Stimulated activated CD8-positive, alpha-beta memory T cell treated with anti-CD3 and anti-CD28 coated beads, Interleukin-4, amount 100 ng/mL, for 1 hour (primary cell): ENCODE measurements at places on chromosomes 2 and 18.

DNA sequence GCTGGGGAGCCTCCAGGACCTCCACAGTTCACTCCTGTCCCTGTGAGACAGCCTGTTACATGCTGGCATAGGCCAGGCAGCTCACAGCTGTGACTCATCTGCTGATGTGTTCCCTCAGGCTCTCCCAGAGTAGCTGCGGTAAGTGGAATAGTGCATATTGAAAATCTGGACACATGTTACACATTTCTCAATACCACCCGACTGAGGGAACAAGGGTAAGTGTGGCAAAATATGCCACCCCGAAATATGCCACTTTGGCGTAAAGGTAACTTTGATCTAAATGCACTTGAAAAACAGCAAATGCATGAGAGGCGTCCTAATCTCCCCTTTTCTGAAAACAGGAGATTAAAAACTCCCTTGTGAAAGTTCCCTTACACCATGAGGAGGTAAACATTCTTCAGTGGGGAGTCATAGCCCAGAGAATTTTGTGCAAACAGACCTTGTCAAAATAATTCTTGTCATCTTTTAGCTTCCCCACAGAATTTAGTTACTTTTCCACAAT lies 557.9 kb downstream of the CCDC85A start:
- no peak for DNase-seq

DNA sequence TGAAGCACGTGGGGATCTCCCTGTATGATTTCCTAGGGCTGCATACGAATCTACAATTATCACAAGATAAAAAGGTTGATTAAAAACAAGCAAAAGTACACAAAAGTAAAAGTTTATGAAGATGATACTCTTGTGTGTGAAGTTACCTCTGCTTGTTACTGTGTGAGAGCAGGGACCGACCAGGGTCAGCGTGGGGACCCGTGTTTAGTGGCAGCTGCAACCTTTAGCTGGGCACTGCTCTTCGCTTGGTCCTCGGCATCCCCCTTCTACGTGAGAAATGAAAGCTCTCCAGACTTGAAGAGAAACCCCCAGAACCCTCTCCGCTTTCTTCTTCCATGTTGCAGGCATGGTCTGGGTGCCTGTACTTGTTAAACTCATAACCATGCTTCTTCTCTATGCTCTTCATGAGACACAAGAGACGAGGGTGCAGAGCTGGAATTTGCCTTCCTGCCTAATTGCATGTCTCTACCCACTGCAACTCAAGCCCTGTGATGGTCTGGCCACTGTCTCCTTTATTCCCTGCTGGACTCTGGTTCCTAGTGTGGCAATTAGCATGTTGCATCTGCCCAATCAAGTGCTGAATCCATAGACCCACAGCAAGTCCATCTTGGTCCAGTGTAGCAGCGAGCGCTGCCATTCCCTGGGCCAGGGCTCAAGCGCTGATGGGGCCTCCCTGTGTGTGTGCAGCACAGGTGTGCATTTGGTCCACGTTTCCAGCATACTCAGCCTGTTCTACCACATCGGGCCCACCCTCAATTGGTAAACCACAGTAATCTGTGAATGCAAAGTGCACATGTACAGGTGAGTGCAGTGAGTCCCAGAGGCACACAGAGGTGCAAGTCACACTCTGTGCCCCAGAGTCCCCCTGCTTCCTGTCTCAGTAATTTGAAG lies 88.5 kb downstream of the TWIST2 start:
- DNase-seq, result no peak

- no peak for DNase-seq
Observed at GRCh38 chr2:218727502-218728165, 17.0 kb downstream of the TTLL4 start.

- DNase-seq, result no peak
Observed at GRCh38 chr2:174840436-174840835, 76.2 kb upstream of the CHRNA1 start.

DNA sequence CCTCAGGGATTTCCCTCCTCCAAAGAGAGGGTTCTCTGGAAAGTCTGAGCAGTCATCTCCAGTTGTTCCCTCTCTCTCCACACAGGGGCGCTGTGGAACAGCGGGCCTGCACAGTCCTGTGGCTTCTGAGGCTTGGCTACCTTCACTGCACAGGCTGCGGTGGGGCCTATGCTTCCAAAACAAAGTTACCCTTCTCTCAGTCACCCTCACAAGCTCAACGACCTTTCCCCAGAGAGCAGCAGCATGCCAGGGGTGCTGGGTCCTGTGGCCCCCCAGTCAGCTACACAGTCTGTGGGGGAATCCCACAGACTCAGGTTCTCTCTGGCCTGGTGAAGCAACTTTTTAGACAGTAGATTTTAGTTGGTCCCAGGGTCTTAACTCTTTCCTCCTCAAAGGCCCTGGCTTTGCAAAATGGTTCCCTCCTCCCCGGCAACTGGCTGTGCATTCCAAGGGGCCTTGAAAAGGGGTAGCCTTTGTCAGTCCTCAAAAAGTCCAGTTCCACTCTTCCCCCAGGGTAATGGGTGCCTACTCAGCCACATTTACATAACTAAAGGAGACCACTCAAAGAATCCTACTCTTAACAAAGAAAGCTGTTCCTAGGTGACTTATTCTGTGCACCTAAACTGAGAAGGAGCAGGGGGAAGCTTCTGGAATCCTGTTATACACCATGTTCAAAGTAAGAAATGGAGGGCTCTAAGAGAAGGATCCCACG lies 14.9 kb downstream of the B3GNT7 start:
- DNase-seq, result no peak

GRCh38 chr2:181742922-181743722 lies 62.8 kb upstream of the NEUROD1 start:
- no peak for DNase-seq

DNA sequence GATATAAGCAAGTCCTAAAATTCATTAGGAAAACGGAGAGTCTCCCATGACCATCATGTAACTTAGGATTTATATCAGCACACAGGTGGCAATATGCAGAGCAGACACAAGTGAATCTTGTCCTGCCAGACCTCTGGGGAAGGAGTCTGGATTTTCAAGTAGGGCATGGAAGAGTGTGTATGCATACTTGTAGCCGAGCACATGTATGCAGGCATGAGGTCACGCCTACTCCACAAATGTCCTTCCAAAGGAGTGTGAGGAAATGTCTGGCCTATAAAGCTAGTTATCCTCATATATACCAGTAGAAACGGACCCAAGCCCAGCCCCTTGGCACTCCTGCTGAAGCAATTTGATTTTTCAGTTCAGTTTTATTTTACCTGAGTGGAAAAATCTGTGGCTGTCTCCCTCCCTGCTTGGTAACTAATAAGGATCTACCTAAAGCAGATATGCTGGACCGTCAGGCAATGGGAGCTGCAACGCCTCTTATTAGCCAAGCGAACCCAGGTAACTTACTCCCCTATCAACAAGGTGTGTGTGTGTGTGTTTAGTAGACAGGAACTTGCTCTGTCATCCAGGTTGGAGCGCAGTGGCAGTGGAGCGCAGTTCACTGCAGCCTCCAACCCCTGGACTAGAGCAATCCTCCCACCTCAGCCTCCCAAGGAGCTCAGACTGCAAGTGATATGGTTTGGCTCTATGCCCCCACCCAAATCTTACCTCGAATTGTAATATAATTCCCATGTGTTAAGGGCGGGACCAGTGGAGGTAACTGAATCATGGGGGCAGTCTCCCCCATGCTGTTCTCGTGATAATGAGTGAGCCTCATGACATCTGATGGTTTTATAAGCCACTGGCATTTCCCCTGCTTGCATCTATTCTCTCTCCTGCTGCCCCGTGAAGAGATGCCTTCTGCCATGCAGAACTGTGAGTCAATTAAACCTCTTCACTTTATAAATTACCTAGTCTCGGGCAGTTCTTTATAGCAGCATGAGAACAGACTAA lies 2.8 kb downstream of the STAT1 start:
- DNase-seq, result no peak
